ENCODE measurements at places on chromosomes 11 and 22. TPM values are rescaled to one million over a fixed set of nuclear protein-coding genes. Genes with fewer than 3 reads are reported as not detected.

DNA sequence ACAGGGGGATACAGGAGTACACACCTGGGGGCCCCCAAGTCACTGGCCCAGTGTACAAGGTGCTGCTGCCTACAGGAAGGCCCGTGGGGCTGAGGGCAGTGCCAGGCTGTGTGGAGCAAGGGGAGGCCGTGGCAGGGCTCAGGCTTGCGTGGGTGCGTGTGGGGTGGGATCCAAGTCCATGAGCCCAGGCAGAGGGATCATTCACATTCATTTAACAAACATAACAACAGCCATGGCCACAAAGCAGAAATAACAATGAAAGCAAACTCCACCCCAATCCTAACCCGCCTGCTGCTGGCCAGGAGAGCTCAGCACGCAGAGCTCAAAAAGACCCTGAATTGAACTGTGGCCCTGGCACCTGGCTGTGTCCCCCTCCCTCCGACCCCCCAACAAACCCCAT is 17.0 kb upstream of the SCGB1A1 start:
- DNase-seq = no peak

- DNase-seq = no peak
Observed at GRCh38 chr11:78694152-78694551, 119.5 kb upstream of the NARS2 start.

DNA sequence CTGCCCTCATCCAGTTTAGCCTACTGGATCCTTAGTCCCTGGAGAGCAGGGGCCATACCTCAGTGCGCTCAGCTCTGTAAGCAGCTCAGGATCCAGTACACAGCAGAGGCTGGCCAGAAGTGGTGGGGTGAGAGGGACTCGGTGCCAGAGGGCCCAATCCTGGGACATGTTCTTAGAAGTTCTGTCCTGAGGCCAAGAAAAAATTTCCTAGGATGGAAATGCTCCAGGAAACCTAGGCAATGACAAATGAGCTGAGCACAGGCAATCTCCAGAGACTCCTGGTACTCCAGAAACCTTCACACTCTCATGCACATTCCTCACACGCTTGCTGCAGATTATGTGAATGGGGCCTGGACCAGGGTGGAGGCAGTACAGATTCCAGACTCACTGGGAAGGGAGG is 89.6 kb downstream of the SERGEF start:
- DNase-seq = no peak

GRCh38 chr11:69771466-69771865 is 3.7 kb downstream of the FGF4 start:
- DNase-seq = no peak

DNA sequence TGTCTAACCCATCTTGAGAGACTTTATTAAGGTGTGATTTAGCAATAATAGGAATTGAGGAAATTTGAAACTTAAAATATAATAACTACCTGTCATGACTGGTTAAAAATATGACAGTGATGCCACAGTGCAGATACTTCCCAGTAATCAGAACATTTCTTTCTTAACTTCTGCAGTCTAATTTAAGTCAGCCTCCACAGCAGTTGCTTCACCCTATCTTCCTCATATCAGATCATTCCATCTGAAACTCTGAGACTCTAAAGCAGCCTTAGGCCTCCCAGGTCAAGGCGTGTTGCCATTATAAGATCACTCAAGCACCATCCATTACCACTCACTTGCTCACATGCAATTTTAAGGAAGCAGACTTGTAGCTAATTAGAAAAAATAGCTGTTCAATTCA is 302.2 kb downstream of the AASDHPPT start:
- no peak for DNase-seq

DNA sequence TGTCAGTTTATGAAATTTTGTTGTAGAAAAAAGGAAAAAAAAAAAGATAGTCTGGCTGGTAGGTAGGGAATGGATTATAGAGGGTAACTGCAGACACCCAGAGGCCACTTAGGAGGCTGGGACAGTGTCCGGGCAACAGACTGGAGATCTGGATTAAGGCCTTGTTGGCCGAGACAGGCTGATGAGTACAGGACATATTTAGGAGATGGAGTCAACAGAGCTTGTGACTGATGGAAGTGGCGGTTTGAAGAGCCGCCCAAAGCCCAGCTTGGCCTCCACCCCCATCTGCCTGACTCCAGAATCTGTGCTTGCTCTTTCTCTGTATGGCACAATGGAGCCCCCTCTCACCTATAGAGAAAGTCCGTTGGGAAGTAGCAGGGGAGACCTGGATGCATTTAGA is 7.6 kb downstream of the PLEKHB1 start:
- DNase-seq = no peak

GRCh38 chr22:17105143-17106129 is 15.7 kb downstream of the TMEM121B start:
- DNase-seq = no peak

DNA sequence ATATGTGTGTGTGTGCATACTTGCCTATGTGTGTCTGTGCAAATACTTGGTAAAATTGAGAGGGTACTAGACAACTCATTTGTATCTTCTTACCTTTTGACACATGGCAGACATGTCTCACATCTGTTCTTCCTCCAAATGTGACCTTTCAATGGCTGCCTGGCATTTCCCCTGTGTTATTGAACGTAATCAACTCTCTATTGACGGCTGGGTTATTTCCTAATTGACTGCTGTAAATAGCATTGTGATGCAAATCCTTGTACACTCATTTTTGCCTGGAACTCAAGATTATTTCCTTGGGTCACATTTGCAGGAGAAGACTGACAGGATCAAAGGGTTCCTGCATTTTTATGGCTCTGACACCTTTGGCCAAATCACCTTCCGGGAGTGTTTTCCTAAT is 37.4 kb downstream of the KCNQ1 start:
- DNase-seq = no peak

GRCh38 chr11:107864591-107864990 is 6.0 kb upstream of the SLC35F2 start:
- DNase-seq = no peak

DNA sequence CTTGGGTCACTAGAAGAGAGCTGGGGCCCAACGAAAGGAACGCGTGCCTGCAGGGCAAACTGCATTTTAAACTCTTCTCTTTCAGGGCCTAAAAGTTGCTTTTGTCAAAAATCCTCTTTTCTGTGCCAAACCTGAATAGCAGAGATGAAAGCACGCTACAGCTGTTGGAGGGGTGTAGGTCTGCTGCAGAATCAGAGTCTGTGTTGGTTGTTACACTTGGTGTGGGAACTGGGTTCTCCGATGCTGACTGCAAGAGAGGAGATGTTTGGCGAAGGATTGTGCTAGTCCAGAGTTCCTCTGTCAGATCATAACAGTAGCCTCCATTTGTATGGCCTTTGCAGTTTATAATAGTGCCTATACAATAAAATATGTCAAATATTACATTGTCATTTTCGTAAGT is 41.8 kb downstream of the BARX2 start:
- no peak for DNase-seq

DNA sequence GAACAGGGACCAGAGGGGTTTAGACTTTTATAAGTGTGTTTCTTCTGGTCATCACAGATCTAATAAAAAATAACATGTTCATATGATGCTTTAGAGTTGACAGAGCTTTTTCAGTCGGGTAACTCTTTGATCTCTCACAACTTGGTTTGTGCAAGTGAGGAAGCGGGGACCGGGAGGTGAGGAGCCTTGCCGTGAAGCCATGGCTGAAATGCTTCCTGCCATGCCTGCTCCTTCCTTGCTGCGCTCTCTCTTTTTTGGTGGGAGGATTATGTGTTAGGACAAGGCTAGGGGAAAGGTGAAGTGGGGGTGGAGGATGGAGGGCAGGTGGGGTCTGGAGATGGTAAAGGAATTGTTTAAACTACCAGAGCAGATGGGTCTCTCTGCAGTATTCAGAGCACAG is 23.8 kb downstream of the TEAD1 start:
- DNase-seq = no peak

DNA sequence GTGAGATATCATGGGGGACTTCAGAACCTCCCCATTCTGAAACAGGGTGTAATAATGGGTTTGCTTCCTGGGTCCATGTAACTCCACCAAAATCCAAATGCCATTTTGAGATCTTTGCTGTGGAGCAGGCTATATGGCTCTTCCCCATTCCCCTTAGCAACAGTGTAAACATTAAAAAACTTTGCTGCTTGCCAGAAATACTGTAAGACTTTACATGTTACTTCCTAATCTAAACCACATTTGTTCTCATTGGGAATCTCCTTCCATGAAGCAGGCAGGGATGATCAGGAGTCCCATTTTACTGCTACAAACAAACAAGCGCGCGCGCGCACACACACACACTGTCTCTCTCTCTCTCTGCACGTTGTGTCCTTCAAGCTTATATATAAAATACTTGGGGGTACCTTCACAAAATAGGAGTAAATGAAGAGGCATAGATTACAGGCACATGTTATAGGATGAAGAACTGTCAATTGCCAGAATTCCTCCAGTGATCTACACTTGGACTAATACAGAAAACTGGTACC is 86.5 kb downstream of the ANO3 start:
- DNase-seq = no peak

- DNase-seq = no peak
Observed at GRCh38 chr22:36199001-36199551, 2.5 kb downstream of the APOL4 start.

GRCh38 chr22:46131151-46131587 is 19.2 kb upstream of the PPARA start:
- no peak for DNase-seq

DNA sequence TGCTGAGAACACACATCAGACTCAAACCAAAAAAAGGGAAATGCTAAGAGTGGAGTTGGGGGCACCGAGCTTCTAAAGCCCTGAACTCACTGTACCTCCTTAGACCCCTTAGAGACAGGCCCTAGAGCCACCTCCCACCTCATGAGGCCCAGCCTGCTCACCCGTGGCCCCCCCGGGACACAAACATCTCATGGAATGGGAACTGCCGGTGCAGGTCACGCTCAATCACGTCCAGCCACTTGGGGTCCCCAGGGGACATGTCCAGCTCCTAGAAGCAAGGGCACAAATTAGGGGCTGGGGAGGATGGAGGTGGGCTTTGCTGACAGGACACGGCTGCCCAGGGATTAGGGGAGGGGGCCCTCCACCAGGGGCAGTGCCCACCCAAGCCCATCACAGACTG is 6.3 kb upstream of the CASTOR1 start:
- DNase-seq = no peak

DNA sequence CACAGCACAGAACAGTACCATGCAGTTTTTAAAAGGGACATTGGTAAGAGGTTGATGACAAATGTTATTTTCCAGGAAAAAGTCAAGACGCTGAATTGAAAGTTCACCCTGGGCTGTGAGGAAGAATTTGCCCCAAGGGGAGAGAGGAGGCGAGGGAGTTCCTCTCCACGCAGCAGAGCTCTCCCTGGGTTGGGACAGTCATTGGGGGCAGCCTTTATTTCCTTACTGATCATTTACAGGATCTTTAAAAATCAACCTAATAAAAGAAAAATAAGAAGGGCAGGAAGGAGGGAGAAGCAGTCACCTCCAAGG is 49.9 kb upstream of the WNT7B start:
- no peak for DNase-seq

GRCh38 chr22:35995772-35996171 is 32.9 kb downstream of the RBFOX2 start:
- DNase-seq = peak; percentile 35

GRCh38 chr11:1563697-1564534 is 8.2 kb downstream of the DUSP8 start:
- DNase-seq = no peak

GRCh38 chr11:36719358-36720107 is 121.5 kb upstream of the RAG2 start:
- DNase-seq = no peak

DNA sequence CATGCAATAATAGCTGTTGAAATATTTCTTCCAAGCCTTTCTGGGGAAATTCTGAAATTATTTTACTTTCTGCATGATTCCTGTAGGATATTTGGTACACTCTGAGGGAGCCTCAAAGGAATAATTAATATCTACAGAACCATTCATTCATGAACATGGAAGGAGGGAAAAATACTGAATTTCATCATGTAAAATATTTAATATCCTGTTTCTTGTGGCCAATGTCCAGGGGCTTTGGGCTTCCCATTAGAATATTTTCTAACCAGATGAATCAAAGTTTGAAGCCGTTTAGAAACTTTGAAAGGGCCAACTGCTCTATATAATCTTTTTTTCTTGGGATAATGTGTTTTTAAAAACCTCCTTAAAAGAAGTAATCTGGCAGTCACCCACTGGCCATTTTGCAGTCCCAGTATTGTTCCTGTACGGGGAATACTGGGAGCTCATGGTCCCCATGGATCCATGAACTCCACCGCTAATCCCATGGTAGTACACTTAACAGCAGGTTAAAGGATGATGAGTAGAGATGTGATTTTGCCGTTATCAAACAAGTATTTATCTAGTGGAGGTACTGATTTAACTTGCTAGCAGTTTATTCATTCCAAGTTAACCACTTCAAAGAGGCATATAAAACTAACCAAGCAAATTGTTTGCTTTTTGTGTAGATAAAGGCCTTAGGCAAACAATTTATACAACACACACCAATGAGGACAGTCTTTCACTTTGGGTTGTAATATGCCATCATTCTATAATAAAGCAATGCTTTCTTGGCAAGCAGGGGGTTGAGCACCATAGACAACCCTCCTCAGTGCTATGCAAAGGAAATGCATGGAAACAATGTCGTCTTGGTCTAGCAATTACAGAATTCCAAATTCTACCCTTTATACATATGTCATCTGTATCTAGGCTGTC is 34.5 kb upstream of the BLID start:
- no peak for DNase-seq

- no peak for DNase-seq
Observed at GRCh38 chr22:39923696-39924095, 22.8 kb downstream of the GRAP2 start.

The KIAA1671 gene
- total RNA-seq = 106 TPM

The RTN4RL2 gene
- total RNA-seq = 0.67 TPM

The OR10D3 gene
- total RNA-seq = not detected

The TNNT3 gene
- total RNA-seq = not detected

The MMP7 gene
- total RNA-seq = not detected

The PLA2G6 gene
- 24.9 TPM for total RNA-seq

The LRRC56 gene
- 3.7 TPM for total RNA-seq

The PLAAT2 gene
- 53.6 TPM for total RNA-seq

The TREH gene
- 1.2 TPM for total RNA-seq

The ARHGAP8 gene
- total RNA-seq = 35.3 TPM

The C11orf21 gene
- total RNA-seq = 0.78 TPM

The KBTBD3 gene
- total RNA-seq = 5.5 TPM

The TRPM5 gene
- 3.8 TPM for total RNA-seq

The MED15 gene
- 91.2 TPM for total RNA-seq
